HT-29 (cell line): ENCODE measurements at places on chromosomes 6 and 20. TPM values are rescaled to one million over a fixed set of nuclear protein-coding genes. Genes with fewer than 3 reads are reported as not detected.

ULBP3 gene
- total RNA-seq: 8.4 and 8.7 TPM in 2 replicates

LPA gene
- not detected in 2 replicates for total RNA-seq

RAB44 gene
- not detected in 2 replicates for total RNA-seq

EBF4 gene
- 0.03 and 0.23 TPM in 2 replicates for total RNA-seq

PTCHD4 gene
- not detected in 2 replicates for total RNA-seq

PCMTD2 gene
- 41.4 and 52.0 TPM in 2 replicates for total RNA-seq

SLC22A1 gene
- total RNA-seq: 0.47 and 0.56 TPM in 2 replicates

SLC22A2 gene
- total RNA-seq: 0.63 TPM in 1 of 2 replicates, not detected in the other

EYA2 gene
- not detected in 2 replicates for total RNA-seq

CHMP4B gene
- total RNA-seq: 117 and 120 TPM in 2 replicates

LRRC1 gene
- 56.7 and 64.0 TPM in 2 replicates for total RNA-seq

ELOVL2 gene
- not detected in 2 replicates for total RNA-seq

MEP1A gene
- total RNA-seq: 0.05 TPM in 1 of 2 replicates, not detected in the other

SLC22A16 gene
- total RNA-seq: not detected in 2 replicates

ASIP gene
- total RNA-seq: not detected in 2 replicates

TREML4 gene
- not detected in 2 replicates for total RNA-seq

BCLAF1 gene
- 60.2 and 69.3 TPM in 2 replicates for total RNA-seq
